Stomach (tissue), 19 donors: ENCODE measurements at places on chromosomes 5 and 9. TPM values are rescaled to one million over a fixed set of nuclear protein-coding genes. Genes with fewer than 3 reads are reported as not detected.

Gene SPINK4
- total RNA-seq = not detected

Gene SH3TC2
- total RNA-seq = 0.58 TPM

Gene TLR4
- 1.3 TPM for total RNA-seq

Gene PCDHB15
- 6.6 TPM for total RNA-seq

Gene ZNF346
- total RNA-seq = 122 TPM

Gene MELK
- total RNA-seq = 4.8 TPM

Gene SLC45A2
- not detected for total RNA-seq

Gene ADAMTS19
- total RNA-seq = not detected

GRCh38 chr9:37683531-37684371, 33.0 kb downstream of the FRMPD1 start:
- H3K27me3 ChIP-seq = no peaks in the 10 kb centered on the region
- H3K4me3 ChIP-seq = no peak overlapping the region
- no peak for DNase-seq
- H3K4me1 ChIP-seq = no peaks in the 10 kb centered on the region
- H3K27ac ChIP-seq = no peak overlapping the region

DNA sequence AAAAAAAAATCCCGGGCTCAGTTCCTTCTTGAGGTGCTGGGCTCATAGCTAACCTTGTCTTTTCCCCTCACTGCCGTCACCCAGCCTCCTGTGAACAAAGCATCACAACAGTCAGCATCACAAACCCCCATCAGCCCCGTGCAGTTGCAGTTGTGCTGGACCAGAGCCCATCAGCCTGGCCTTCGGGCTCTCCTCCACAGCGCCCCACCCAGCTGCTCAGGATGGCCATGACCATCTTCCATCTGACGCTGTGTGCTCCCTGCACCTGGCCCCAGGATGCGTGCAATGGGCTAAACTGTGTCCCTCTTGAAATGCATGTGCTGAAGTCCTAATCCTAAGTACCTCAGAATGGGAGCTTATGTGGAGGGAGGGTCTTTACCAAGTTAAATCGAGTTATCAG, 48.1 kb downstream of the NSUN2 start:
- no peak overlapping the region for H3K27ac ChIP-seq
- H3K4me1 ChIP-seq = peaks cover 11% of the 10 kb centered on the region
- no peaks in the 10 kb centered on the region for H3K36me3 ChIP-seq
- DNase-seq = no peak
- no peak overlapping the region for H3K4me3 ChIP-seq
- H3K27me3 ChIP-seq = peaks cover 20% of the 10 kb centered on the region

DNA sequence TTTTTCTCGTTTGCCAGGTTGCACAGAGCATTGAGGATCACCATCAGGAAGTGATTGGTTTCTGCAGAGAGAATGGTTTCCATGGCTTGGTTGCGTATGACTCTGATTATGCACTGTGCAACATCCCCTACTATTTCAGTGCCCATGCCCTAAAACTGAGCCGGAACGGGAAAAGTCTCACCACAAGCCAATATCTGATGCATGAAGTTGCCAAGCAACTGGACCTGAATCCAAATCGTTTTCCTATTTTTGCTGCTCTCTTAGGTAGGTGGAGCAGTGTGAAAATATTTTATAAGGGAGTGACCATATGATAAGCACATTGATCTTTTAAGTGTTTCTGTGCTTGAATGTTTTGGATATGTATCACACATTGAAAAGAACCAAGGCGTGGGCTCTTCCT, 17.7 kb upstream of the FAM120AOS start:
- peaks cover 22% of the 10 kb centered on the region for H3K36me3 ChIP-seq
- H3K27me3 ChIP-seq = no peaks in the 10 kb centered on the region
- DNase-seq = no peak
- peak overlapping the region; percentile 84 for H3K27ac ChIP-seq
- H3K4me3 ChIP-seq = no peak overlapping the region

- H3K36me3 ChIP-seq = no peaks in the 10 kb centered on the region
- H3K4me1 ChIP-seq = no peaks in the 10 kb centered on the region
- no peak overlapping the region for H3K27ac ChIP-seq
- H3K4me3 ChIP-seq = no peak overlapping the region
- H3K27me3 ChIP-seq = no peaks in the 10 kb centered on the region
These were observed 53.0 kb upstream of the PDZD2 start for GRCh38 chr5:31585895-31586270.

GRCh38 chr9:68609901-68610415, 69.3 kb upstream of the TMEM252 start:
- no peaks in the 10 kb centered on the region for H3K36me3 ChIP-seq
- H3K27ac ChIP-seq = no peak overlapping the region
- H3K4me1 ChIP-seq = no peaks in the 10 kb centered on the region

- H3K4me1 ChIP-seq = no peaks in the 10 kb centered on the region
- no peaks in the 10 kb centered on the region for H3K36me3 ChIP-seq
- H3K4me3 ChIP-seq = no peak overlapping the region
- no peak for DNase-seq
These were observed 14.9 kb upstream of the CLK4 start for GRCh38 chr5:178641711-178642110.

GRCh38 chr9:110093871-110094270, 114.1 kb downstream of the C9orf152 start:
- no peaks in the 10 kb centered on the region for H3K36me3 ChIP-seq
- H3K27me3 ChIP-seq = no peaks in the 10 kb centered on the region
- H3K4me3 ChIP-seq = no peak overlapping the region
- H3K4me1 ChIP-seq = peaks cover 35% of the 10 kb centered on the region

- no peaks in the 10 kb centered on the region for H3K4me1 ChIP-seq
- no peaks in the 10 kb centered on the region for H3K27me3 ChIP-seq
- H3K36me3 ChIP-seq = no peaks in the 10 kb centered on the region
- DNase-seq = peak; percentile 28
- no peak overlapping the region for H3K4me3 ChIP-seq
These were observed 7.7 kb upstream of the TSLP start for GRCh38 chr5:111063709-111064322.

GRCh38 chr9:4461437-4461836, 28.8 kb upstream of the SLC1A1 start:
- DNase-seq = no peak
- H3K27ac ChIP-seq = no peak overlapping the region
- no peaks in the 10 kb centered on the region for H3K4me1 ChIP-seq

GRCh38 chr9:9319007-9319406, 1293.8 kb downstream of the PTPRD start:
- H3K27ac ChIP-seq = no peak overlapping the region
- H3K36me3 ChIP-seq = no peaks in the 10 kb centered on the region
- no peaks in the 10 kb centered on the region for H3K4me1 ChIP-seq
- no peak for DNase-seq
- no peaks in the 10 kb centered on the region for H3K27me3 ChIP-seq
- H3K4me3 ChIP-seq = no peak overlapping the region

DNA sequence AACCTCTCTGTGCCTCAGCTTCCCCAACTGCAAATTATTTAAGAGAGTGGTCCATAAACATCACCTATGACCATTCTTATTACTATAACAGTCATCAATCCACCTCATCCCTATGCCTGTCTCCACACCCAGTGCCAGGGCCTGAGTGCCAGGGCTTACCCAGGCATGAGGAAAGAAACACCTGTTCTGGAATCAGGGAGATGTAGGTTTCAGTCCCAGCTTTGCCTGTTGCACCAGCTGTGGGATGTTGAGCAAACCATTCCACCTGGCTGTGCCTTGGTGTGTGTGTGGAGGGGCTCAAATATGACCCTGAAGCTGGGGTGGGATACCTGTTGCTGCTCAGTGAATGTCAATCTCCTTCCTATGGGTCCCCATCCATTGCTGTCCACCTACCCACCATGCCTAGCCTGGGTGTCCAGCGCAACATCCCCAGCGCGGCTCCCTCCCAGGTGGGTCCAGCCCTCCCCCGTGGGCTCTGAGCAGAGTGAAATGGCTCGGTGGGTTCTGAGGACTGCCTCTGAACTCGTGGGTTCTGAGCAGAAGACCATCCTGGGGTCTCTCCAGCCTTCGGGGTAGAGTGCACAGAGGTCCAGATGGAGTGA, 16.3 kb downstream of the AKNA start:
- no peak overlapping the region for H3K4me3 ChIP-seq
- DNase-seq = no peak
- peaks cover 39% of the 10 kb centered on the region for H3K4me1 ChIP-seq
- no peak overlapping the region for H3K27ac ChIP-seq
- peaks cover 95% of the 10 kb centered on the region for H3K36me3 ChIP-seq
- no peaks in the 10 kb centered on the region for H3K27me3 ChIP-seq

DNA sequence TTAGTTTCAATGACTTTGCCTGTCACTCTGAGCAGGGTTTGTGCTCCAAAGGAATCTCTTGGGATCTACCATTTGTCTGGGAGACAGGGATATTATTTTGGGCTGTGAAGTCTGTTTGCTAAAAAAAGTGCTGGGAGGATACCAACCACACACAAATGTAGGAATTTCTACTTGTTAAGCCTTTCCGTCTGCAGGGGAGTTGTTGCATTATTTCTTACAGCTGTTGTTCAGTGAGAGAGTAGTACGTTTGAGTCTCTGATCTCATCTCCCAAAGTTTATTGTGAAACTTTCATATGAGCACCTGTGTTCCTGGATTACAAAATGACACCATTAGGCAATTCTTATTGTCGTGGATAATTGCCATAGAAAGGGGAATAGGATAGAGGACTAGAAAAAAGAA, 78.3 kb upstream of the SEMA6A start:
- no peaks in the 10 kb centered on the region for H3K27me3 ChIP-seq
- DNase-seq = no peak
- H3K4me3 ChIP-seq = no peak overlapping the region
- no peaks in the 10 kb centered on the region for H3K36me3 ChIP-seq

GRCh38 chr9:100445161-100445902, 18.4 kb downstream of the MSANTD3 start:
- DNase-seq = no peak
- no peaks in the 10 kb centered on the region for H3K4me1 ChIP-seq
- peaks cover 5% of the 10 kb centered on the region for H3K36me3 ChIP-seq
- no peaks in the 10 kb centered on the region for H3K27me3 ChIP-seq
- H3K27ac ChIP-seq = no peak overlapping the region

- H3K36me3 ChIP-seq = no peaks in the 10 kb centered on the region
- peaks cover 35% of the 10 kb centered on the region for H3K4me1 ChIP-seq
- DNase-seq = peak; percentile 41
- no peak overlapping the region for H3K4me3 ChIP-seq
- H3K27ac ChIP-seq = peak overlapping the region; percentile 36
These were observed 90.3 kb upstream of the IFNK start for GRCh38 chr9:27433631-27434325.
